ENCODE measurements at places on chromosomes 2 and 18.
A peak's percentile ranks its signal among the peaks of the same experiment; 100 is the strongest.

GRCh38 chr2:121849236-121849635 is 93.8 kb downstream of the TSN start:
- DNase-seq: no peak

- no peak for DNase-seq
Measured at GRCh38 chr2:9918275-9918674, 33.2 kb upstream of the GRHL1 start.

GRCh38 chr18:11872479-11873136 is 21.4 kb downstream of the CHMP1B start:
- peak; percentile 55 for DNase-seq

GRCh38 chr18:44450226-44450625 is 230.5 kb upstream of the SETBP1 start:
- DNase-seq: no peak

DNA sequence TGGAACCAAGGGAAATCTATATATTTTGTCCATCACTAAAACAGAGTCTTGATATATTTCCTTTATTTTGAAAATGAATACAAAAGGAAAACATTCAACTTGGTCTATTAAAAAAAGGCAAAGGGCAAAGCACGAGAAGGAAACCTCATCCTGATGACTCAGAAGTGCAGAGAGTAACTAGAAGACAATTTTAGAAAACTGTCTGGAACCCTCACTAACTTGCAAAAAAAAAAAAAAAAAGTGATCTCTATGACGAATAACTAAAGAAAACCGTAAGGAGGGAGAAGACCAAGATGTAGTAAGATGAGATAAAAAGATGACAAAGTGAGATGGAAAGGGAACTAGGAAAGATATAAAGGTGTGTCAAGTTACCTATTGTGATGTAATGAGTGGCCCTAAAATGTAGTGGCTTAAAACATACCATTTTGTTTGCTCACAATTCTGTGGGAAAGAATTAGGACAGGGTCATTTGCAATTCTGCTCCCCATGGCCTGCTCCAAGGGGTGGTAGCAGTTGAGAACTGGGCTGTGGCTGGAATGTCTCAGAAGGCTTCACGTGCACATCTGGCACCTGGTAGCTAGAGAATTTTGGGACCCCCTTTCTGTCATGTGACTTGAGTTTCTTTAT is 303.0 kb downstream of the DYSF start:
- DNase-seq: no peak

DNA sequence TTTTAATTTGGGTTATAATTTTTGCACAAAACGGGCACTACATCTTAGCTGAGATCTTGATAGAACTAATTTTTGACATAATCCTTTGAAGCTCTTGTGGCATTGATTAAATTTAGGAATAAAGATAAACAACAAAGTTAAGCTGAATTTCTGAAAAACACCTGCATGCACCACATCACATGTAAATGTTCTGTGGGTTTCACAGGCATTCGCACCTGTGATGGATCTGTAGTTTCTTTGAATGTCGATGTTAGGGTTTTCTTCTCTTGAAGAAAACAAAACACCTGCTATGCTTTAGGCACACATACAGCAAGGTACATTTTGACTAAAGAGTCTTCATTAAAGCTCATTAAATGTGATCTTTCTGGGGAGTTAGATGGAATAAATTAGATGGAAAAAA is 60.3 kb downstream of the RPIA start:
- no peak for DNase-seq
